Right cardiac atrium (tissue), 5 donors: ENCODE measurements at places on chromosomes 1 and 21. TPM values are rescaled to one million over a fixed set of nuclear protein-coding genes. Genes with fewer than 3 reads are reported as not detected.

Gene KCNJ9
- total RNA-seq = not detected

Gene DRAXIN
- total RNA-seq = 0.08 TPM

Gene OR2L5
- not detected for total RNA-seq

Gene MNDA
- 6.4 TPM for total RNA-seq

Gene MTARC2
- total RNA-seq = 32.4 TPM

Gene GJA9
- total RNA-seq = not detected

Gene PPP2R5A
- total RNA-seq = 72.0 TPM

Gene ZMYND12
- total RNA-seq = 2.1 TPM

Gene NSUN4
- total RNA-seq = 13.0 TPM

Gene HAPLN2
- total RNA-seq = 0.96 TPM

Gene ESRRG
- total RNA-seq = 38.6 TPM

Gene MATN1
- total RNA-seq = not detected

Gene COA6
- total RNA-seq = 35.6 TPM

Gene CPLANE2
- 4.0 TPM for total RNA-seq

Gene PTP4A2
- 369 TPM for total RNA-seq

- DNase-seq = no peak
These were observed 2.2 kb downstream of the RPAP2 start for GRCh38 chr1:92301021-92301420.

- no peak for DNase-seq
These were observed 30.3 kb downstream of the ZSCAN20 start for GRCh38 chr1:33502726-33503125.

DNA sequence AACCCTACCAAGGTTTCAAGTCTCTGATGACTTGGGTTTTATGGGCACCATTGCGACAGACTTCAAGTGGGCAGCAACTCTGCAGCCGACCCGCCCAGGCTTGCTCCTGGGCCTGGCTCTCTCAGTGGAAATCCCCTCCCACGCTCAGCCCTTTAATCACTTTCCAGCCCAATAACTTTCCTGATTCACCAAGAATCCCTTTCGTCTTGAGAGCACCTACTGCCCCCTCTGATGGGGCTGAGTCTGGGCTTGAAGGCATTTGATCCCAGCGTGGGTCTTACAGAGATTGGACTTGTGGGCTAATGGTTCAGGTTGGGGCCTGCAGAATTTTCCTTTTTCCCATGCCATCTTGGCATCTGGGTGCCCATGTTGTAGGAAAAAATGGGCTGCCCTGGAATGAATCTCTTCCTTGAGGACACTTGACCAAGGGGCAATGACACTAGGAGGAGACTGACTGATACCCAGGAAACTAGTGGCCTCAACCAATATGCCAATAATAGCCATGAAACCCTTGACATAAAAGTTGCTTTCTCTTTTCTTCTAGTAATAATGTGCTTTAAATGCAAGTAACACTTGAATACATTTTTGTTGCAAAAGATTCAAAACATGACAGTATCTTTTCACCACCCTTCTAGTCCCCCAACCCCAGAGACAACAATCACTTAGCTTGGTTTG is 7.8 kb upstream of the PHLDA3 start:
- no peak for DNase-seq

DNA sequence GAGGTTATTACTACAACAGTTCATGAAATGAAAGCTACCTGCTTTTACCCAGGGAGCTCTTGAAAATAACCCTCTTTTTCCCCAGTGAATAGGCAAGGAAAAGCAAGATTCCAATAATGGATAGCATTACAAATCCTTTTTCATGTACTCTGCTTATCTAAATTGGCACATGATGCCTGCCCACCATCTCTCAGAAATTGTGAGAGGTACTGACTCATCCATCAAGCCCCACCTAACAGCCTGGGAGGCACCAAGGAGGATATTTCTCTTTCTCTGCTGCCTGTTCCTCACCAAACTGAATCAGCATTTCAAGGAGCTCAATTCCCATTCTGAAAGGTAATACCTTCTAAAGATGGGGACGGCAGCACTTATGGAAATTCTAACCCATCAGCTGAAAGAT is 34.4 kb downstream of the PALMD start:
- no peak for DNase-seq

DNA sequence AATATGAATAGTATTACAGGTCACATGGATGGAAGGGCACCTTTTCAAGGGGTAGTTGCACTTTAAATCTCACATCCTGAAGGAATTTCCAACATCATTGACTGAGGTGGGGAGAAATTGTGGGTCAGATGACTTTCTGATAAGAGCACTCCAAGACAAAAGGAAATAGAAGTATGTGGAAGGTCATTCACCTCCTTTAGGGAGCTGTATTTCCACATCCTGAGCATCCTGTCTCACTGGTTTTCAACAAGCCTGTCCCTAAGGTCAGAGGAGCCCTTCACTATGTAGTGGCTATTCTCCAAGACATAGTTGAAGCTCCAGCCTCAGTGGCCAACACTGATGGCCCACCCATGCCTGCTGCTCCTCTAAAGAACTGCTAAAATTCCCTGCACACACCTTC is 76.5 kb downstream of the ATP1A1 start:
- no peak for DNase-seq

- DNase-seq = no peak
These were observed 108.3 kb upstream of the USH2A start for GRCh38 chr1:216531263-216532239.

DNA sequence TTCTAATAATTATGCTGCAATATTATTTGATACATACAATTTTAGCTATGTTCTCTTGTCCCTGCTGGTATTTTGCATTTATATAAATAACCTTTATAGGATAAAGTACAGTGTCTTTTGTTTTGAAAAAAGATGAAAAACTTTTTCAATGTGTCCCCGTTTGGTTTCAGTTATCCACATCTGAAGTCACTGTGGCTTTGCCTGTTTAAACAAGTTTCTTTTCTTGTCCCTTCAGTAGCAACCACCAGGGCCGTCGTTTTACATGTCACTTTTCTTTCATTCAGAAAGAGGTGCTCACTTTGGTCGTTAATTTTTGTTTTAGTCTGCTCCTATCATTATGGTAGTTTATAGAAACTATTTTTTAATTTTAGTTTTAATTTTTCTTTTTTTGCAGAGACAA is 41.4 kb downstream of the RABGAP1L start:
- no peak for DNase-seq

DNA sequence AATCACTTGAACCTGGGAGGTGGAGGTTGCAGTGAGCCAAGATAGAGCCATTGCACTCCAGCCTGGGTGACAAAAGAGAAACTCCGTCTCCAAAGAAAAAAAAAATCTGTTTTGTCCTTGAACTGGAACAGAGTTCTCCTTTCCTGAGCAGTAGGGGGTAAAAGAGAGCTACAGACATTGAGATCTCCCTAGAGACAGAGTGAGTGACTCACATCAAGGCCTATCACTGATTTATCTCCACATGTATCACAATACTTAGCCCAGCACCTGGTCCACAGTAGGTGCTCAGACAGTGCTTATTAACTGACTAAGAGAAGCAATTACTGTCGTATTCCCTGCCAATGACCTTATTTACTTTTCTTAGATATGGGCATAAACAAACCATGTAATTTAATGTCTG is 354.1 kb upstream of the C1orf87 start:
- DNase-seq = no peak

DNA sequence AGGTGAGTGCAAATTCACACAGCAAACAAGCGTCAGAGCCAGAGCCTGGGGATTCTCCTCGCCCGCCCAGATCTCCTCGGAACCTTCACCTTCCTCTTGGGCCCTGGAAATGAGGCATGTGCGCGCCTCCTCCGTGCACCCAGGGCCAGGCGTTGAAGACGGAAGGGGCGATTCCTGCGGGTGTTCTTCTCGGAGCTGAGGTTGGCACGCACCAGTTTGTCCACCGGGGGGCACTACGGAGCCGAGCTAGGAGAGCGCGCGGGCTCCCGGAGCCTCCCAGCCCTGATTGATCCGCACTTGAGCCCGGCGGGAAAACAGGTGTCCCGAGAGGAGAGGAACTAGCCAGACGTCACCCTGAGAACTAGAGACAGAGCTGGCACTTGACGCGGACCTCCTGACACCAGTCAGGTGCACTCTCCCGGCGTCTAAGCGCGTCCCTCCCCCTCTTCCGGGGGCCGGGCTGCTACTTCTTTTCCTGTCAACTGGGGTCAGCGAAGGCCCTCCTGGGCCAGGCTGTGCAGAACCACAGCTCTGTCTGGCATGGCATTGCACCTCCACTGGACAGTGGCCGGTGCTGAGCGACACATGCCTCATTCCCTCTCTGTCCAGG is 18.3 kb upstream of the SERINC2 start:
- DNase-seq = peak; percentile 91

DNA sequence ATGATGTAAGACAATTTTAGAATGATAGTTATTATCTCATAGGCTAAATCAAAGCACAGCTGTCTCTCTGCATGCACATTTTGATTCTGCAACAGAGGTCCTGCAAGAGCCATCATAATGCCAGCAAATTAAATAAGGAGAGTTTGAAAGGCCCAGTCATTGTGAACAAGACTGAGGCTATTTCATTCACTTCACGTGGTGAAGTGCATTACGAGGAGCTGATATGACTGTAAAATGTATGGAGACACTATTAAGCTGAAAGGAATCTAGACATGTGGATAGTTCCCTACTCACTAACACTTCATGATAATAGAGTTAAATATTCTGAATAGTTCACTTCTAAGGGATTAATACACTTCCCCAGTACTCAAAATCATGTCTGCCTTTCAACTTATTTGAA is 299.0 kb downstream of the SMYD3 start:
- no peak for DNase-seq

- no peak for DNase-seq
These were observed 22.7 kb upstream of the SLC2A1 start for GRCh38 chr1:42981255-42981805.

- DNase-seq = no peak
These were observed 1.6 kb upstream of the BCAR3 start for GRCh38 chr1:93683234-93683633.

- DNase-seq = peak; percentile 67
These were observed 7.1 kb upstream of the NAV1 start for GRCh38 chr1:201531551-201532425.

DNA sequence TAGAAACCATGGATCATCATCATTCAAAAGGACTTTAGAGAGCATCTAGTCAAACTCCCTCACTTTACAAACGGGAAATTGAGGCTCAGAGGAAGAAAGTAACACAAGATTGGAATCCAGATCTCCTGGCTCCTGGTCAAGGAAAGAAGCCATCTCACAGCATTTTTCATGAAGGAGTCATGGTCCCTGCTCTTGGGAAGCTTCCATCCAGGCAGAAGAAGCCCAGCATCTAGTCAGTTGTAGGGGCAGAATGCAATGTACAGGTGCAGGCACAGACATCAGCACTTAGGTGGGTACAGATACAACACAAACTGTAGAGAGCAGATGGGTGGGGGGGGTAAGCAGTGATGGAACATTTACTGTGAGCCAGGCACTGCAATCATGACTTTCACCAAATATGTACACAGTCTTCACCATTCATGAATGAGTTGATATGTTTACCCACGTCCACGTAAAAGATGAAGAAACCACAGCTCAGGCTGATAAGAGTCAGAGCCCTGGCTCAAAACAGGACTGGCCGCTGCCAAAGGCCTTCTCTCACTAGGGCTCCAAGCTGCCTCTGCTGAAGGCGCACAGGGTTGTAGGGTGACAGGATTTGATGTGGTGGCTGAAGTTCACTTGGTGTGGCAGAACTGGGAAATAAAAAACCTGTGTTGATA is 44.0 kb downstream of the OPTC start:
- DNase-seq = peak; percentile 38

DNA sequence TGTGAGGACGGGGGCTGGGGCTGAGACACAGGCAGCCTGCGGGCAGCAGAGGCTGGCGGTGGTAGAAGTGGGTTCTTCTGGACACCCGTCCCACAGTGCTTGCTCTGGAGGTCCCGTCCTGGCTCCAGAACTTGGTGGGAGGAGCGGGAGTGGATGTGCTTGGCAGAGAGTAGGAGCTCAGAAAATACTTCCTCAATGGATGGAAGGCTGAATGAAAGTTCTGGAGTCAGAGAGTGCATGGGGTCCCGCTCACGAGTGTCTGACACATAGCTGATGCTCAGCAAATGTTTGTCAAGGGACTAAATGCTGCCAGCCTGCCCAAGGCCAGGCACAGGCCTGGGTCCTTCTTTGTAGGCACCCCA is 13.4 kb upstream of the NES start:
- peak; percentile 25 for DNase-seq

DNA sequence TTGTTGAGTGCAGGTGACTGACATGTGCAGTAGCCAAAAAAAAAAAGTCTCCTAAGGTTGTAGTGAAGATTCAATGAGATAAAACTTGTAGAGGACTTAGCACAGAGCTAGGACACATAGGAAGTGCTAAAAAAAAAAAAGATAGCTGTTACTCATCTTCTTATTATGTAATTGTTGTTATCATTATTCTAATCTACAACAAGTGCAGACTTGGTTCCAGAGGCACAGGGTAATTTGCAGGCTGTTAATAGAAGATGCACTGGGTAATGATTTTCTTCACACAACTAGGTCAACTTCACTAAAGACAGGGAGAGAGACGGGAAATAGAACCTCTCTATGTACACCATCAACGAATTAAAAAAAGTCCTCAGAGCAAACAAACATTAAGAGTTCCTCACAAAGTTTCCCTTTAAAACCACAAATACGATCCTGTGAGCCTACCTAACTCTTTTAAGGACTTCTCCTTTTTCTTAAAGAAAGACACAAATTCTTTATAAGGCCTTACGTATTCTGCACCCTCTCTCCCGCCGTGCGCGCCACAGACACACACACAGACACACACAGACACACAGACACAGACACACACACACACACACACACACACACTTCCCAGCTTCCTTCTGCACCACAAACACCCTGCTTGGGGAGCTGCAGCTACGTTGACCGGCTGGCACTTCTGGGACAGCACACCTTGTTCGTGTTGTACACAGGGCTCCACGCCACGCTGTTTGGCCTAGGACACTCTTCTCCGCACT is 49.8 kb upstream of the GADD45A start:
- no peak for DNase-seq

- DNase-seq = no peak
These were observed 226.1 kb downstream of the ASTN1 start for GRCh38 chr1:176938375-176938774.

DNA sequence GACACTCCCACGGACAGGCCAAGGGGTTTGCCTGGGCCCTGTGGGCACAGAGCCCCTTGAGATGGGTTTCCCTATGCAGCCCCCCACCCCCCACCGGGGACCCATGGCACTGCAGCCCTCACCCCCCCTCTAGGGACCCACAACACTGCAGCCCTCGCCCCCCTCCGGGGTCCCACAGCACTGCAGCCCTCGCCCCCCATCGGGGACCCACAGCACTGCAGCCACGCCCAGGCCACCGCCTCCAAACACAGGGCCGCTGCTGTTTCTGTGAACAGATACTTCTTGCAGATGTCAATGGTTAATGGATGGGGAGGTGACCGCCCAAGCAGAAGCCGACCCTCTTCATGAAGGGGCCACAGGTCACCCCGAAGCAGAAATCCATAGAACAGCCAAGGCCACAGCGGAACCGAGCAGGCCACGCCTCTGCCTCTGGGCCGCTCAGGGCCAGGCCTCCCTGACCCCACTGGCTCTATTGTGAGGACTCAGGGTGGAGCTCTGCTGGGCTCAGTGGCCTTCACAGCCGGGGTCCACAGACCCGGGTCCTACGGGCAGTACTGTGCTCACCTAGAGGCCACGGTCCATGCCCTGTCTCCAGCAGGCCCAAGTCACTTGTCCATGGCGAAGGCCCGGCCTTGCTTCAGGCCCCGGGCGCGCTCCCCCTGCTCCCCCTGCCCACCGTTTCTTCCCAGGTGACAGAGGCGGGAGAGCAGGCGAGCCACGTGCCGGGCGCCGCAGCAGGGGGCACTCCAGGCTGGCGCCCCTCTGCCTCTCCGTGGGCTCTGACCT is 4.1 kb upstream of the POFUT2 start:
- DNase-seq = peak; percentile 73
